Upper lobe of left lung (tissue), 6 donors: ENCODE measurements at places on chromosomes 11 and 22. TPM values are rescaled to one million over a fixed set of nuclear protein-coding genes. Genes with fewer than 3 reads are reported as not detected.

The SLC25A1 gene
- total RNA-seq = 82.1 TPM

The THY1 gene
- 30.5 TPM for total RNA-seq

The TENM4 gene
- 20.0 TPM for total RNA-seq

The CCDC89 gene
- total RNA-seq = 3.2 TPM

The CASP5 gene
- total RNA-seq = not detected

The FAT3 gene
- total RNA-seq = 3.4 TPM

The SEC14L6 gene
- 11.4 TPM for total RNA-seq

The CALCB gene
- total RNA-seq = not detected

The SORL1 gene
- total RNA-seq = 67.4 TPM

The ZP1 gene
- total RNA-seq = not detected

The GANAB gene
- total RNA-seq = 142 TPM

DNA sequence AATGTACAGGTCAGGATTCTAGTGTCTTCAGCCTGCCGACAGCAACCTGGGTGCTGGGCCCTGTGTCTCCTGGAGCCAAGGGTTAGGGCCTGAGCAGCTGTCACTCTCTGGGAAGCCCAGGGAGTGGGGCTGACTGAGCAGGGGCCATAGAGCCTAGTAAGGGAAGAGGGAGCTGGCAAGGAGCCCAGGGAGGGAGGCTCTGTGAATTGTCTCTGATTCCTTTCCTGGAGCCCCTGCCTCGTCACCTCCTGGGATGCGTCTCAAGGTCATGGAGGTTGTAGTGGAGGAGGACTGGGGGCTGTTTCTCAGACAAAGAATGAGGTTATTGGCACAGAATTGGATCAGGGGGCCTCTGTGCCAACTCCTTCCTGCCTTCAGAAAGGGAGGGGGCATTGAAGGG, 11.8 kb downstream of the SOX10 start:
- peaks cover 22% of the 10 kb centered on the region for H3K36me3 ChIP-seq
- no peak overlapping the region for H3K4me3 ChIP-seq

DNA sequence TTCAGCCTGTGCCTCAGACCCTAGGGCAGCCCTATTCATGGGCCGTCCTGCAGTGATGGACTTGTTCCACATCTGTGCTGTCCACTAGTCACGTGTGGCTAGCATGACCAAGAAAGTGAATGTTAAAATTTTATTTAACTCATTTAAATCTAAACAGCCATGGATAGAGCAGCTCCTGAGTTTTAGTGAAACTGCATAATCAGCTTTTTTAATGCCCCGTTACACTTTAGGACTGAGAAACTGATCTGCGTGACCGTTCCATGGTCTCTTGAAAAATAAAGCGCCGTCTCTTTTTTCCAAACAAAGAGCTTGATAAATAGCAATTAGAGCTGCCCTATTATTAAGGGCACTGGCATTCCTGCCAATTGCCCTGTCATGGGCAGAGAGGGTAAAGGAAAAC, 76.5 kb upstream of the SNX19 start:
- no peak overlapping the region for H3K27ac ChIP-seq
- no peaks in the 10 kb centered on the region for H3K27me3 ChIP-seq
- H3K36me3 ChIP-seq = no peaks in the 10 kb centered on the region
- DNase-seq = no peak

GRCh38 chr11:9565822-9566560, 7.5 kb upstream of the WEE1 start:
- no peak for DNase-seq
- H3K27me3 ChIP-seq = no peaks in the 10 kb centered on the region
- peak overlapping the region; percentile 77 for H3K27ac ChIP-seq
- no peaks in the 10 kb centered on the region for H3K36me3 ChIP-seq
- H3K4me1 ChIP-seq = peaks cover 14% of the 10 kb centered on the region

GRCh38 chr11:132220474-132220873, 850.1 kb downstream of the NTM start:
- no peaks in the 10 kb centered on the region for H3K4me1 ChIP-seq
- no peaks in the 10 kb centered on the region for H3K36me3 ChIP-seq
- no peak for DNase-seq
- no peaks in the 10 kb centered on the region for H3K27me3 ChIP-seq

DNA sequence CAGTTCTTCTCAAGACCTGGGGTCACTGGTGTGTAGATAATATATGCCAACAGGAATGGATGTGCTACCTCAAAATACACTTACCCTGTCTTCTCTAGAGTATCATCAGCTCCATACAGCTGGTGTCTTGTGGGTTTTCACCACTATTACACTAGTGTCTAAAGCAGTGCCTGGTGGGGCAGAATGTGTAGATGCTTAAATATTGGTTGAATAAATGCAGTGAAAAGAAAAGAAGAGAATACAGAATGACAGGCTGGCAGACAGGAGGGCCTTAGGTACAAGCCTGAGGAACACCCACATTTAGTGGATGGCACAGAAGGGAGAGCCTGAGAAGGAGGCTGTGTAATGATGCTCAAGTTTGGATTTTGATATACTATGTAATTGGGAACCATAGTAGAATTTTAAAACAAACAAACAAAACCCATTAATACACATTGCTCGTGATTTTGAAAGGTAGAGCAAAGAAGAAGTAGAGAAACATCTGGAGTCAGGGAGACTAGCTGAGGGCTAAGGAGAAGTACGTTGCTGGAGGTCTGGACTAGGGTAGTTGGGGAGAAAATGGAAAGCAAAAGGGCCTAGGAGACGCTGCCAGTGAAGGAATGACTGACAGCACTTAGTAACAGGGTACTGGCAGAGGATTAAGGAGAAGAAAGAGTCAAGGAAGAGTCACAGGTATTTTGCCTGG, 20.5 kb upstream of the RAG2 start:
- no peak overlapping the region for H3K4me3 ChIP-seq
- H3K36me3 ChIP-seq = no peaks in the 10 kb centered on the region
- H3K27ac ChIP-seq = no peak overlapping the region
- no peak for DNase-seq

DNA sequence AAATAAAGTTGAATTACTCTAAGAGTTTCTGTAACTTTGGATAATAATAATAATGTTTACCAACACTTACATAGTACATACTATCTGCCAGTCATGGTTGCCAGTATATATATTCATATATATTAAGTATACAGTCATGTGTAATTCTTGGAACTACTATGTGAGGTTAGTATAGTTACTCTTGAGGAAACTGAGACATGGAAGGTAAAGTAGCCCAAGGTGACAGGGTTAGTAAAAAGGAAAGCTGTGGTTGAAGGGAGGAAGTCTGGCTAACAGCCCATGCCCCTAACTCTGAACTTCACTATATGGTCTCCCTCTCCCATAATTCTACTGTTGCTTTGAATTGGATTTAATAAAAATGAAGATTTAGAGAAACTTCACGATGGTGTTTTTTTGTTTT, 24.9 kb downstream of the FDX1 start:
- no peaks in the 10 kb centered on the region for H3K36me3 ChIP-seq
- H3K4me1 ChIP-seq = no peaks in the 10 kb centered on the region
- no peaks in the 10 kb centered on the region for H3K27me3 ChIP-seq
- no peak overlapping the region for H3K27ac ChIP-seq
- H3K4me3 ChIP-seq = no peak overlapping the region
- DNase-seq = no peak

GRCh38 chr11:135006800-135007199, 594.8 kb upstream of the B3GAT1 start:
- DNase-seq = no peak
- no peaks in the 10 kb centered on the region for H3K4me1 ChIP-seq
- no peaks in the 10 kb centered on the region for H3K36me3 ChIP-seq
- no peaks in the 10 kb centered on the region for H3K27me3 ChIP-seq

DNA sequence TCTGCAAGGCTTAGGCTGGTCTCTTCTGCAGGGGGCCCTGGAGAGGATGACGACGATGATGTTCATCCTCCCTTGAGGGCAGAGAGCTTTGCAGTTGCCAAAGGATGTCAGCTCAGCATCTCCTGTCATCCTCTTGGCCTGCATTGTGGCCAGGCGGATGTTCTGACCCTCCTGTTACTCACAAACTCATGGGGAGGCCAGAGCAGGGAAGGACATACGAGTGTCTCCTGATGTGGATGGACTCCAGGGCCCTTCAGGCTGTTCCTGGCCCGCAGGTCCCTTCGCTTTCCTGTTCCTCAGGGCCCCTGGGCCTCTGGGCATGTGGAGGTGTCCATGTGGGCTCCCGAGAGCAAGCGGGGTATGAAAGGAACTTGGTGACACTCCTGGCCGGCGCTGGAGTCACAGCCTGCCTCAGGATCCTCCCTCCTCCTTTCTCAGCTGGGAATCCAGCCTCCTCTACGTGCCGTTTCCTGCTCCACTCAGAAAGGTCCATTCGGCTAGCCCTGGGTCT, 8.5 kb downstream of the ADORA2A start:
- peaks cover 44% of the 10 kb centered on the region for H3K4me1 ChIP-seq
- no peak overlapping the region for H3K4me3 ChIP-seq

DNA sequence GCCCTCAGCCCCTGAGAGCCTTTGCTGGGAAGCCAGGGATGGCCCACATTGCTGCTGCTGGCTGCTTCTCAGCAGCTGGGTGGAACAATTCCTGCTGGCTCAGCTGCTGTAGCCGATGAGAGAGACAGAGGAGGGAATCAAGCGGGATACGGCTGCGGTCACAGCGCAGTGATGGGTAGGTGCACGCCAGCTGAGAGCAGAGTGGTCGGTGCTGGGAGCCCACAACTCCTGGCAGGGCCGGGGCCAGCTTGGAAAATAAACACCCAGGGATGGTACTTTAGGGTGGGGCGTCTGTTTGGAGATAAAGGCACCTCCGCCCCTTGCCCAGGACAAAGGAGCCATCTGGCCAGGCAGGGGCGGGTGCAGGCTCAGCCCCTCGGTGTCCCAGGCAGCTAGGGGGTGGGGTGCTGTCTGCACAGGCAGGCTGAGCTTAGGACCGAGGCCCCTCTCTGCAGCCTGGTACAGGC, 480.5 kb downstream of the MIAT start:
- no peak overlapping the region for H3K27ac ChIP-seq
- H3K27me3 ChIP-seq = no peaks in the 10 kb centered on the region
- no peak for DNase-seq
- H3K4me3 ChIP-seq = no peak overlapping the region
- no peaks in the 10 kb centered on the region for H3K36me3 ChIP-seq

GRCh38 chr11:46649180-46649738, 31.9 kb downstream of the ATG13 start:
- H3K27ac ChIP-seq = no peak overlapping the region
- no peaks in the 10 kb centered on the region for H3K4me1 ChIP-seq
- no peak for DNase-seq
- H3K27me3 ChIP-seq = no peaks in the 10 kb centered on the region
- H3K36me3 ChIP-seq = peaks cover 74% of the 10 kb centered on the region

GRCh38 chr22:48632646-48633246, 1194.9 kb downstream of the BRD1 start:
- no peaks in the 10 kb centered on the region for H3K4me1 ChIP-seq
- no peak overlapping the region for H3K4me3 ChIP-seq
- H3K27ac ChIP-seq = no peak overlapping the region

GRCh38 chr22:17436382-17436980, 67.2 kb downstream of the CECR2 start:
- no peak overlapping the region for H3K27ac ChIP-seq
- no peak overlapping the region for H3K4me3 ChIP-seq
- H3K27me3 ChIP-seq = no peaks in the 10 kb centered on the region
- peak; percentile 54 for DNase-seq
- H3K4me1 ChIP-seq = peaks cover 12% of the 10 kb centered on the region
- no peaks in the 10 kb centered on the region for H3K36me3 ChIP-seq

- H3K27ac ChIP-seq = no peak overlapping the region
- no peaks in the 10 kb centered on the region for H3K36me3 ChIP-seq
- DNase-seq = no peak
- H3K4me3 ChIP-seq = no peak overlapping the region
- no peaks in the 10 kb centered on the region for H3K27me3 ChIP-seq
- no peaks in the 10 kb centered on the region for H3K4me1 ChIP-seq
These were observed 94.8 kb upstream of the TENM4 start for GRCh38 chr11:79535606-79536005.

GRCh38 chr11:134346101-134346975, 14.6 kb downstream of the GLB1L2 start:
- H3K36me3 ChIP-seq = no peaks in the 10 kb centered on the region
- no peak overlapping the region for H3K4me3 ChIP-seq

GRCh38 chr11:71236836-71237475, 15.4 kb downstream of the SHANK2 start:
- peaks cover 17% of the 10 kb centered on the region for H3K4me1 ChIP-seq
- H3K4me3 ChIP-seq = no peak overlapping the region
- H3K27me3 ChIP-seq = no peaks in the 10 kb centered on the region

GRCh38 chr11:27968461-27968860, 139.5 kb downstream of the KIF18A start:
- no peak for DNase-seq
- H3K27ac ChIP-seq = no peak overlapping the region

DNA sequence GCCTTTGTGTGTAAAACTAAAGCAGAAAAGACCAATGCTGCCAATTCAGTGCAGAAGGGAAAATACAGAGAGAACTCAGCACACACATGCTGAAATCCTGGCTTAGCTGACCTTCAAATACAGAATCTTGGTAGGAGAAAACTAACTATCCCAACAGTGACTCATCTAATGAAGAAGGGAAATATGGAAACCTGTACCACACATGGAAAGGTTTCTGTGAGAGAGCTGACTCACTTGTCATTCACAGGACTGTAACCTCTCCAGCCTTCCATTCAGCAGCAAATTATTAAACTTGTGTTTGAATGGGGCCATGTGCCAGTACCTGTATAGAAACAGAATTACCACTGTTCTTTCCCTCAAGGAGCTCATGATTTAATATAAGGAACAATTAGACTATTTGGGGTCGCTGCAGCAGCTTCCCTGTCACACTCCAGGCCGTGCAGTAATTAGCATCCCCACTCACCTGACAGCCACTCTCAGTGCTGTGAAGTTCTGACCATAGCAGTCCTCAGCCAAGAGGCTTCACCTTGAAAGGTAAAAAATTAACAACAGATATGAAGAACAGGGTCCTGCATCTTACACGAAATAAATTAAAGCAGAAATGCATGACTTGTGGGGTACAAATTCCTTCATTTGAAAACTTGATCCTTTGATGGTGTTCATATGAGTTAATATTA, 53.9 kb downstream of the MSANTD4 start:
- no peaks in the 10 kb centered on the region for H3K36me3 ChIP-seq
- H3K4me1 ChIP-seq = no peaks in the 10 kb centered on the region
- no peak for DNase-seq
- no peak overlapping the region for H3K27ac ChIP-seq
- no peaks in the 10 kb centered on the region for H3K27me3 ChIP-seq

DNA sequence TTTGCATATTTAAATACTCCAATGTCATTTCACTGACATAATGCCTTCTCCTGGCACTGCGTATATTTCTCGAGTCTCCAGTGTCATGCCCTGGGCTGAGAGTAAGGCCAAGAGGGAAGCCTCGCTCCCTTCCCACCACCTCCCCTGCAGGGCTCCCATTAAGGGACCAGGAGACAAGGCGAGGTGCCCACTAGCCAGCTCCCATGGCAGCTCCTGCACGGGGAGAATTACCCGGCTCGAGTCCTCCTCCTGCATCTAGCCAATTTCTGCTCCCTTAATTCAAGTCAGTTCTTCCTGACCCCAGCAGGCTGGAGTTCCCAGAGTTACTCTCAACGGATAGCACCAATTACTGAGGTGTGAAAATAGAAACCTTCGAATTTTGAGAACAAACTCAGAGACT, 31.9 kb downstream of the OPCML start:
- no peak for DNase-seq
- H3K36me3 ChIP-seq = no peaks in the 10 kb centered on the region
- H3K27me3 ChIP-seq = no peaks in the 10 kb centered on the region
- no peak overlapping the region for H3K4me3 ChIP-seq

- H3K27ac ChIP-seq = peak overlapping the region; percentile 96
- peaks cover 41% of the 10 kb centered on the region for H3K4me1 ChIP-seq
- H3K4me3 ChIP-seq = peak overlapping the region; percentile 71
- H3K27me3 ChIP-seq = no peaks in the 10 kb centered on the region
These were observed 2.2 kb downstream of the CD59 start for GRCh38 chr11:33733980-33734379.
